NB4 (cell line): ENCODE measurements at places on chromosomes 3 and 15.

DNA sequence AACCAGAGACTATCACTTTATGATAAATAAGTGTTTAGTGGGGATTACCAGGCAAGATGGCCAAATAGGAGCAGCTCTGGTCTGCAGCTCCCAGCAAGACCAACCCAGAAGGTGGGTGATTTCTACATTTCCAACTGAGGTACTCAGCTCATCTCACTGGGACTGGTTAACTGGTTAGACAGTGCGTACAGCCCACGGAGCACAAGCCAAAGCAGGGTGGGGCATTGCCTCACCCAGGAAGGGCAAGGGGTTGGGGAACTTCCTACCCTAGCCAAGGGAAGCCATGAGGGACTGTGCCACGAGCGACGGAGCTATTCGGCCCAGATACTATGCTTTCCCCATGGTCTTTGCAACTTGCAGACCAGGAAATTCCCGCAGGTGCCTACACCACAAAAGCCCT is 171.0 kb downstream of the CTNNB1 start:
- no peak for DNase-seq

GRCh38 chr15:43851251-43851650 is 24.4 kb downstream of the WDR76 start:
- no peak for DNase-seq

- DNase-seq = no peak
These were observed 5.6 kb upstream of the TP63 start for GRCh38 chr3:189625572-189625971.

DNA sequence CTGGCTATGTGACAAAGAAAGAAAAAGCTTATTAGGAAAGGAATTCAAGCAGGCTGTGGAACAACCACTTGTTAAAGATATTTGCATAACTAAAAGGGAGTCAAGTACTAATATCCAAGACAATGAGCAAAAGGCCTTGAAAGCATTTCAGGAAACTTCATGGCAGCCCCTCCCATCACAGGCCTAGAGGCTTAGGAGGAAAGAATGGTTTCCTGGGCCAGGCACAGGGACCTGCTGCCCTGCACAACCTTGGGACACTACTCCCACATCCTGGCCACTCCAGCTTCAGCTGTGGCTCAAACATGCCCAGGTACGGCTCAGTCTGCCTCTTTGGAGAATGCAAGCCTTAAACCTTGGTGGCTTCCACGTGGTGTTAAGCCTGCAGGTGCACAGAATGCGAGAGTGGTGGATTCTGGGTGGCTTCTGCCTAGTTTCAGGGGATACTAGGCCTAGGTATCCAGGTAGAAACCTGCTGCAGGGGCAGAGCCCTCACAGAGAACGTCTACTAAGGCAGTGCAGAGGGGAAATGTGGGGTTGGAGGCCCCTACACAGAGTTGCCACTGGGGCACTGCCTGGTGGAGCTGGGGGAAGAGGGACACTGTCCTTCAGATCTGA is 121.6 kb downstream of the OPA1 start:
- no peak for DNase-seq

GRCh38 chr3:148146241-148146640 is 551.5 kb upstream of the AGTR1 start:
- no peak for DNase-seq

GRCh38 chr3:129835198-129835597 is 58.3 kb downstream of the TMCC1 start:
- no peak for DNase-seq

GRCh38 chr3:195011231-195011834 is 259.6 kb downstream of the XXYLT1 start:
- DNase-seq = peak; percentile 74

- no peak for DNase-seq
These were observed 27.4 kb downstream of the SLC6A11 start for GRCh38 chr3:10843378-10843777.

DNA sequence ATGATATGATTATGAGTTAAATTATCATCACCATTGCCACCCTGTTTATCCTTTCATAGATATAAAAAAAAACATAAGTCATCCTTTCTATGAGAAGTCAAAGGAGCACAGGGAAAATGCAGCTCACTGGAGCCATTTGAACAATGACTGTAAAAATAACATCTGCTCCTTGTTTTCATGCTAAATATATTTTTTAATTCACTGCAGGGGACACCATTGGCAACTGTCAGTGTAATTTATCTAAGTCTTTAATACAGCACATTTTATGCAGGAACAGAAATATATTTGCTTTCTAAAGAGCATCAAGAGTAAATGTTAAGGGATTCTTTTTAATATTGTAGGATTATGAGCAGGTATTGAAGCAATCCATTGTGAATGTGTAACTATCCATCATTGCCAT is 371.3 kb downstream of the ZBBX start:
- DNase-seq = no peak

- DNase-seq = no peak
These were observed 150.6 kb upstream of the UMPS start for GRCh38 chr3:124579641-124580040.

DNA sequence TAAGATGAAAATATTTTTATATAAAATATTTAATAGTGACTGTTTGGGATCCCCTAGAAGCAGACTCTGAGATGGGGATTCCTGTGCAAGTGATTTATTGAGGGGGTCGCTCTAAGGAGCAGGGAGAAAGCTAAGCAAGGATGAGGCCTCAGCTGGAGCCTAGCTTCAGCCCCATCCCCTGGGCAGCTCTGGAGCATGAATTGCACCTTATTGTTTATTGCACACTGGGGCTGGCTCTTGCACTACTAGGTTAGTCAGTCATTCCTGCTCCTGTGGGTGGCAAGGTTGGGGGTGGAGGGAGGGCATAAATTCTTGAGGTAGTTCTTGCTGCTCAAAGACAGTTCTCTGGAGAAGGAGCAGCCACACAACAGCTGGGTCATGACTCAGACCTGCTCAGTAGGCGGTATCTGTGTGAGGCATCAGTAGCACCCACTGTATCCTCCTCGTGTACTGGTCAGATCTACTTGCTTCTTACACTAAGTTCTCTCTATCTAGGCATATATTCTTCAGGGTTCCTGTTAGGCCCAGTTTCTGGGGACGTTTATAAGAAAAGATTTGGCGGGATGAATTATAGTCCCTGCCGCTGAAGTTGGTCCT is 27.2 kb upstream of the TNFSF10 start:
- DNase-seq = peak; percentile 90

GRCh38 chr3:66035763-66036477 is 2.8 kb downstream of the MAGI1 start:
- DNase-seq = no peak

- no peak for DNase-seq
These were observed 18.1 kb downstream of the HEMK1 start for GRCh38 chr3:50587373-50587772.

DNA sequence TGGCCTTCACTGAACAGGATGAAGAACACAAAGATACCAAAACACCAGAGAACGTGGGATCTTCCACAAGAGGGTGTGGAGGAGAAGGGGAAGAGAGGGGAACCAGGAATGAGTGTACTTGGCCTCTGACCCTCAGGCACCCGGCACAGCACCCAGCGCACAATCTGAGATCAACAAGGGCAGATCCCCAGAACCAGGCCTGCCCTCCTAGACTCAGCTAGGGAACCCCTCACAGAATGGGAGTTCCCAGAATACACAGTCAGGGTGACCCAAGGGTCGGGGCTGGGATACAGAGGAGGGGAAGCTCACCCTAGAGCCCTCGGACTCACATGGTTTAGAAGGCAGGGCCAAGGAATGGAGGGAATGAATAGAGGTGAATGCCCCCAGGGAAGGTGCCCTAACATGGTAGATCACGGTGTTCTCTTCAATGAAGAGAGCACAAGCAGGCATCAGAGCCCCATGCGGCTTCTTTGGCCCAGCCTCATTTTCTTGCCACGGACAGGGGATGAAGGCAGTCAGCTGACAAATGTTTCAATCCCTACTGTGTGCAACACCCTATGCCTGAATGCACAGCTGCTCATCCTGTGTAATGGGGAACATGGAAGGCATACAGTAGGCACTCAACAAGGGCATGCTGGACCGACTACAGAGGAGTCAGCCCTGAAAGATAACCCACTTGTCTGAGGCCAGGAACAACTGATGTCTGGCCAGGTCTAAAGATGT is 13.1 kb downstream of the BMF start:
- DNase-seq = no peak

DNA sequence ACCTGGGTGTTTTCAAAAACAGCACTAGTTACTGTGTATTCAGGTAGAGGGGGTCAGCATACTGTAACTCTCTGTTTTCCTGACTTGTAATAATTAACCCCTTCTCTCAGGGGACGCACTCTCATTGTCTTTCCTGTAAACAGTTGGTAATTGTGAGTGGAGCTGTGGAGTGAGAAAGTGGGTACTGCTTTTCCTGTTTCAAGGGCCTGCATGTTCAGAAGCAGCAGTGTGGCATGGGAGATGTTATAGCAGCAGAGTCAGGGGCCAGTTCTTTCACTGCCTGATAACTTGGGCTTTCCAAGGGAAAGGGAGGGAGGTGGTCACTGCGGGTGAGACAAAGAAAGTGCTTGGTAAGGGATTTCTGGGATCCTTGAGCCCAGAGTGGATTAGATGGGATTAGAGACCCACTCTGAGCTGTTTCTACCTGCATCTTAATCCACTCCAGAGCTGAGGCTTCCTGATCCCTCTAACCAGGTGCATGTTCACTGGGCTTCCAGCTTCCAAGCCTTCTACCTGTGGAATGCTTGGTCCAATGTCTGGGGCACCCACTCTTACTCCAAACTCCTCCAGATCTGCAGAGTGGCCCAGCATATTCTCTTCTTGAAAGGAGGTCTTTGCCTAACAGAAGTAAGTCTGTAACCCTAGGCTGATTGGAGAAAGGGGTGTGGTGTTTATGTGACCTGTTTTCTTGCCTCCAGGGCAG is 105.2 kb downstream of the RPLP1 start:
- no peak for DNase-seq
